Epithelial cell of proximal tubule (primary cell): ENCODE measurements at places on chromosomes 1 and 21.

- peak; percentile 25 for DNase-seq
These were observed 27.7 kb upstream of the DYRK1A start for GRCh38 chr21:37338671-37339551.

GRCh38 chr1:196098000-196098399, 510.2 kb downstream of the KCNT2 start:
- no peak for DNase-seq

DNA sequence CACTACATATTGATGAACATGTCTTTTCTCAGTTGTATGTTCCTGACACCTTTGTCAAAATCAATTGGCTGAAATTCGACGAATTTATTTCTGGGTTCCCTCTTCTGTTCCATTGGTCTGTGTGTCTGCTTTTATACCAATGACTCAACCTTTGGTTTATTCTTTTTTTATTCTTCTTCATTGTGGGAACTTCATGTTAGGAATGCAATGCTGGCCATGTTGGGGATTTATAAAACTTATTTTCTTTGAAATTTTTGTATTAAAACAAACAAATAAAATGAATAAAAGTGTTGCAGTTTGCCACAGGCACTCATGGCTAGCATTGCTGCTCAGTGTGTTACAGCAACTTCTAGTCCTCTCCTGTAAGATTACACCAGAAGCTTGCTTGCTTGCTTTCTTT, 287.8 kb downstream of the DUSP10 start:
- no peak for DNase-seq

- no peak for DNase-seq
These were observed 24.6 kb upstream of the RUNX3 start for GRCh38 chr1:24954631-24955030.

GRCh38 chr1:161962091-161962887, 61.4 kb downstream of the OLFML2B start:
- peak; percentile 79 for DNase-seq

DNA sequence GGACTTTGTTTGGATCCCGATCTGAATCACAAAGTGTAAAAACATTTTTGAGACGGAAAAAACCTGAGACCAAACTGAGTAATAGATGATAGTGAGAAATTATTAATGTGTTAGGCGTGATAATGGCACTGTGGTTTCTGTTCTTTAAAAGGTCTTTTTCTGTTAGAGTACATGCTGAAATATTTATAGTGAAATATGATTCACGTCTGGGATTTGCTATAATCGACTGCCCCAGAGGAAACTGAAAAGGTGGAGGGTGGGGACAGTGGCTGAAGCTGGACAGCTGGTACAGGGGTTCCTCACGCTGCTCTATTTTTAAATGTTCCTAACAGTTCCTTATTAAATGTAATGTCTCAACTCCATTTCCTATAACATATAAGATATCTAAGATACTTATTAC, 11.2 kb downstream of the URB1 start:
- no peak for DNase-seq

GRCh38 chr1:82299056-82299455, 498.3 kb downstream of the ADGRL2 start:
- DNase-seq, result no peak
